Activated naive CD4-positive, alpha-beta T cell (primary cell): ENCODE measurements at places on chromosomes 11 and 22.
A peak's percentile ranks its signal among the peaks of the same experiment; 100 is the strongest.

DNA sequence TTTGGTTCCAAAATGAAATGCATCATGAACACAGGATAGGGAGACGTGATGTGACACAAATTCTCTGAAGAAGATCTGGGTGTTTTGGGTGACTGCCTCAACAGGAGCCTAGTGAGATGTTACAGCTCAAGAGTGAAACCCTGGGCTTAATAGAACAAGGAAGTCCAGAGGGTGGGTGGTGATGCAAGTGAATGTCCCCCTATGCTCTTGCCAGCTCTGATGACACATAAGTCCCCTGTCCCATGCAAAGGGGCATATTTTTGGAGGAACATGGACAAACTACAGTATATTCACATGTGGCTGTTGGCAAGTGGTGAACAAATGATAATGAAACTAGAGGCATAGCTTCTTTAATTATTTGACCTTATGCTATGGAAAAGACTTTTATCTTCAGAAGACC is 9.2 kb downstream of the CRTAM start:
- no peak for DNase-seq

DNA sequence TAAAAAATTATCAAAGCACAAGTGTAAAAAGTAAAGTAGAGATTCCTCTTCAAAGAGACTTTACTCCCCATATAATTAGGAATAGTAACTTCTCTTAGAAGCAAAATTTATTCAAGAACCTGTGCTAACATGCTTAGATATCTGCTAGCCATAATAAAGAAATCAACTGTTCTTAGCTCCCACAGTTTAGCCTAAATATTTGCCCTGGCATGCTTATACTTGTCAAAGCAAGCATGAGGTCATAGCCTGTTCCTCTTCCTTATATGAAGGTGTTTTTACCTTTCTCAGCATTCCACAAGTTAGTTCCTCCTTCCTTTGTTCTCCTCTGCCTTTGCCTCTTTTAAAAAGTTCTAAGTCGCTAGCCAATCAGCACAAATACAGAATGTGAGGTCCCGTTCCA is 30.3 kb downstream of the RIC3 start:
- DNase-seq, result no peak

- DNase-seq, result no peak
Observed at GRCh38 chr11:64759722-64760719, at the start of gene PYGM. Gene PYGM (minus strand): TSS chr11:64759974. CDS start chr11:64759898, 76 bp downstream.

DNA sequence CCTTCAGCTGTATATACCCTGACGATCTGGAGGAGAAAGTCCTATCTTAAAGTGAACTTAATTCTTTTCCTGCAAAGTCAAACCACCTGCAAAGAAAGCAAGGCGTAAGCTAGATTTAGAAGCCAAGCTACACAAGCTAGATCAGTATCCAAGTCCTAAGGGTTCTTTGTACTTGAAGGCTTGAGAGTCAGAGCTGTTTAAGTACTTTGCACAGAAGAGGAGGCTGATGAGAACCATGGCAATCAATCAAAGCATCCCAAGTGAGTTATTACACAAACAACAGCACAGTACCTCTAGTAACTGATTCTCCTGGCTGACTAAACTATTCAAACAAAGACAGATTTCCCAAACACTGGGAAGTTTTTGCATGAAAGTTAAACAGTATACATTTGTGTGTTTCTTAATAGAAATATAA is 1.9 kb downstream of the CDON start:
- DNase-seq, result no peak

DNA sequence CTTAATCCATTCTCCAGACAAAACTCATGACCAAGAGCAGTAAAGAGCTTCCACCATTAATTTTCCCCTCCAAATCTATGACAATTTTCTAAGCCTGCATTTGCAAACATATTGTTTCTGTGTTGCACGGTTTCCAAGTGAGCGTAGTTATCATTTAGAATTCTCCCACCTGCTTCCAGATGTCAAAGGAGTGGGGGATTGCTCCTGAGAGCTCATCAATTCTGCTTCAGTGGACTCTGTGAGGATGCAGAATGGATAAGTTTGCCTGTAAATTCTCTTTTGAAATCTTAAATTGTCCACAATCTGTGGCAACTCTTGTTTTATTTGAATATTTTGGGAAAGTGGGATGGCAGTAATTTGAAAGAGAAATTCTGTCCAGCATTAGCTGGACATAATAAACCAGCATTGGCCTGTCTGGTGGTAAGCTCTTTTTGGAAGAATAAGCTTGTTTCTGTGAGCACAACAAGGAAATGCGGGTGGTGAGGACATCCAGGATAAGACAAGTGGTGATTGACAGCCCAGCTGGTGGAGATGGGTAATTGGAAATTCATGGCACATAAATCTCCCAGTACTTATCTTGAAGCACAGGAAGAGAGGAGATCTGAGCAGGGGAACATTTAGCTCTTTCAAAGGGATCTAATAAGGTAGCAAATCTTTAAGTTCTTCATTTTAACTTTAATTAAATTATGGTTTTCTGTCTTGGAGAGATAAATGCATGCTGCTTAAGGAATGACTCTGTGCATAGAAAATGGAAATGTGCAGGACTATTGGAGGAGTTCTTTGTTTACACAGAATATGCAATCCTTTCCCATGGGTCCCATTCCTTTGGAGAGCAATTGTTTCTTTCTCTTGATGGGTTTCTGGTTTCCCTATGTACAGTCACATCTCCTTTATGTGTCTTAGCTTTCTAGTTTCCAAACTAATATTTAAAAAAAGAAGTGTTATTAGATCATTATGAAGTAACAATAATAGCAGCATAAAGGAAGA is 73.2 kb downstream of the FAT3 start:
- no peak for DNase-seq

DNA sequence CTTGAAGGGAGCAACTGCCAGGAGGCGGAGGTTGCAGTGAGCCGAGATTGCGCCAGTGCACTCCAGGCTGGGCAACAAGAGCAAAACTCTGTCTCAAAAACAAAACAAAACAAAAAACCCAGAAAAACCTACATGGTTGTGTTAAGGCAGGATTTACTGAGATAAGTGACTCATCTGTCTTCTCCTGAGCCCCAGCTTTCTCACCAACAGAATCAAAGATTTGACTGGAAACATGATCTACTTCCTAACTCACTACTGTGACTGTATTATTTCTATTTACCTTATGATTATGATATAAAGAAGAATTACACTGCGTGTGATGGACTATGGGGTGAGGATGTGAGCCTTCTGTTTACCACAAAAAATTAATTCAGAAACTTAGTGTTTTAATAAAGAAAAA is 21.8 kb downstream of the FAM118B start:
- no peak for DNase-seq

DNA sequence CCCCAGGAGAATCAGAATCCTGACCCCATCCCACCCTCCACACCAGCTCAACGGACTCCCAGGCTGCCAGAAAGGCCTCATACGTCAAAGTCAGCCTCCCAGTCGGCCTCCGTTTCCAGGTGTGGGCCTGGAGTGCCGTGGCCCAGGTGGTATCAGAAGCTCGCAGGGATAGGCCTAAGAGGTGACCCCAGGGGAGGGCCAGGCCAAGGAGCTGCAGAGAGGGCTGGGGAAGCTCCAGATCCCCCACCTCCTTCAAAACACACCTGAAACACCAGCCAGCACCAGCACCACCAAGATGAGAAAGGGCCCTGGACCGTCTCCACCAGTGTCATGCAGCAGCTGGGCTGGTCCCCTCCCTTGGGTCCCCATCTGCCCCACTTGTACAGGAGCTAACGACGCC is 20.3 kb downstream of the ASCL2 start:
- no peak for DNase-seq

- DNase-seq, result no peak
Observed at GRCh38 chr11:94130298-94131046, 1.8 kb downstream of the PANX1 start.

GRCh38 chr22:24894998-24895397 is 51.5 kb downstream of the LHFPL7 start:
- no peak for DNase-seq

GRCh38 chr11:68498321-68498720 is 37.8 kb downstream of the PPP6R3 start:
- DNase-seq, result no peak

DNA sequence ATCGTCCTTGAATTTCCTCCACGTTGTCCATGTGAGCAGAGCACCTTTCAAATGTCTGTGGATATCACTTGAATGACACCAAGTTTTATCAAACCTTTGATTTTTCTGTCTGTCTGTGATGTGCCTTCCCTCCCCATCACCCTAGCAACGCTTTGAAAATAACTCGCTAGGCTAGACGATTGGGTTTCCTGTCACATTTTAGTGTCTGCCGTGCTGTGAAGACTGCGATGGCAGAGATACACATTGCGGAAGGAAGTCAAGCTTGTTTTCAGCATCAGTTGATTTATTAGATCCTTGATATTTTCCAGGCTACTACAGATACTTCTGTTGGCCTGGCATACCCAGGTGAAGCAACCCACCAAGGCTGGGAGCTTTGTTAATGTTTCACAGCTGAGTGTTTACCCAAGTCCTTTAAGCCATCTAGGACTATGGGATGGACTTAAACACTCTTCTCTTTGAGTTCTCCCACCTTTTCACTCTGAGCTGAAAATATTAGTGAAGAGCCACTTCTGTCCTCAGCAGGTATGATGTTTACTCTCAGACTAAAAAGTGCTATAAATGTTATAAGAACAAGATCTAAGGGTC is 93.6 kb upstream of the CD44 start:
- DNase-seq, result peak; percentile 49

DNA sequence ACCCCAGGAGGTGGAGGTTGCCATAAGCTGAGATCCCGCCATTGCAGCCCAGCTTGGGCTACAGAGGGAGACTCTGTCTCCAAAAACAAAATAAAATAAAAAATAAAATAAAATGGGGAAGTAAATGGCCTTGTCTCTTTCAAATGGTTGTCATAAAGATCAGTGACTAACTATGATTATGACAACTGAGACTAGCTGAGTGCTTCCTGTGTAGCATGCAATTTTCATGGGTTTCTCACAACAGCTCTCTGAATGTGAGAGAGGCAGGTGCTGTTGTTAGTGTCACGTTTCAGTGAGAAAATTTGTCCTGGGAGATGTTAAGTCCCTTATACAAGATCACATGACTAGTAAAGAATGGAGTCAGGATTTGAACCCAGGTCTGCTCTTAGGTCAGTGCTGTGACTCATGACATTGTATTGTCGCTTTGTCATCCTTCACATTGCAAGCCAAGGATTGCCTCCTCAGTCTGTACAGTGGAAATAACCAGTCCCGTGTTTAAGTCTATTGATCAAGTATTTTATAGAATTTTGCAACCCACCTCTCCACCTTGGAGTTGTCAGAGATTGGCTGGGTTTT is 163.3 kb upstream of the CCDC90B start:
- DNase-seq, result no peak

DNA sequence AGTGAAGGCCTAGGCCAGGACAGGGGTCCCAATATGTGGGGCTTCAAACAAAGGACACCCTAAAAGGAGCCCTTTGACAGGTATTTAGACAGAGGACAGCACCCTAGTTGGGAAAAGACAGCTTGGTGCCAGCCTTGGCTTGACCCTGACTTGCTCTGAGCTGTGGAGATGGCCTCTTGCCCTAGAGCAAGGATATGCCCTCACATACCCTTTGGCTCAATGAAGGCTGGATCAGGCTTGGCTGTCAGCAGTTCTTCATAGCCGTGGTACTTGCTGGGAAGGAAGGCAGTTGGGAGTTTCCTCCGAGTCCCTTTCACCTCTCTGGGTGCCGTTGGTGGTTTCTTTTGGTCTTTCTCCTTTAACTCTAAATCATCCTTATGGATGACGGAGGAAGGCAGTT is 96.2 kb downstream of the RNF169 start:
- DNase-seq, result no peak

- DNase-seq, result no peak
Observed at GRCh38 chr11:17774232-17775034, 39.9 kb downstream of the KCNC1 start.
